Activated CD4-positive, alpha-beta T cell treated with anti-CD3 and anti-CD28 coated beads for 4 hours (primary cell): ENCODE measurements at places on chromosomes 13 and 19.

DNA sequence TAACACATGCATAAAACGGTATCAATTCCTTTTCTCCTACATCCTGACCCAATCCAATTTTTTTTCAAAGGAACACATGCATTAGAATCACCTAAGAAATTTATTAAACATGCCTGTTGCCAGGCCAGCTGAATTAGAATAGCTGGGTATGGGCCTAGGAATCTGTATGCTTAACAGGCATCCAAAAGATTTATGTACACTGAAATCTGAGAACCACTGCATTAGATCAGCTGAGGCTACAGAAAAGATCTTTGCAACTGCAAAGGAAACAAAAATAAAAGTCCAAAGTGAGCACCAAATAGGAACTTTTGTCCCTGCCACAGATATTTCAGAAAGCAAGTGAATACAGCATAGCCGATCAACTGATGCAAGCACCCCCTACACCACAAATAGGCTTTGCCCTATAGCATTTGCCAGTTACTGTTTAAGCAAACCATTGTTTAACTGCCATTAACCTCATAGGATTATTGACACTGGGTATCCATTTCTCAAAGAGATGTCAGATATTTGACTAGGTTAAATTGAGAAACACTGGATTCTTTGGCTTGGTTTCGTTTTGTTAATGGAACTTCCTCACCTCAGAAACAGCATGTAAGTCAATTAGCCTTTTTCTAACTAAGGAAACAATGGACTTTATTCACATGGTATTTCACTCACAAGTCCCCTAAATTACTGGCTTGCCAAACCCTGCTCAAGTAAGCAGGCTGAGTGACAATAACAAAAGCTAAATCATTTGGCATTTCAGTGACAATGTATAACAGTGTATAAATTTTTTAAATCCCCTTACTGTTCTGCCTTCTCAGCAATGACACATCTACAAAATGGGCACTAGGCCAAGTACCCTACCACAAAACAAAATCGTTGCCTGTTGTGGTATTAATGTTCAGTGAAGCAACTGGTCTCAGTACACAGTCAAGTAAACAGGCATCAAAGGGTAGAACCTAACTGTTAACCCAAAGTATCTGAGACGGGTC is 67.8 kb downstream of the SUCLA2 start:
- DNase-seq: no peak

DNA sequence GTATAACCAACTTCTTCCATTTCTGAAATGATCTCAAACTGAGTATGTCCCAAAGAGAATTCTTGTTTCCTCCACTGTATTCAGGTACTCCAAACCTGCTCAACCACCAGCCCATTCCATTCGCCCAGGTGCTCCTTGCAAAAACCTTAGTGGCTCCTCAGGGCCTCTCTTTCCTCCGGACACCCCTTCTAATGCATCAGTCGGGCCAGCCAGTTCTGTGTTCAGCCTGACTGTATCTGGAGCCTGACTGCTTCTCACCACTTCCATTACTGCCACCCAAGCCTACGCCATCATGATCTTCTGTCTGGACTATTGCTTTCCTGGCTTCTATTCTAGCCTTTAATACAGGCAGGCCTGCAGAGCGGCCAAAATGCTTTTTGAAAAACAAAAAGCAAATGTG is 1.5 kb downstream of the PHF11 start:
- no peak for DNase-seq

GRCh38 chr13:78978381-78978998 is 319.5 kb upstream of the OBI1 start:
- peak; percentile 9 for DNase-seq

- no peak for DNase-seq
Measured at GRCh38 chr13:113080901-113081521, 24.6 kb upstream of the F7 start.

DNA sequence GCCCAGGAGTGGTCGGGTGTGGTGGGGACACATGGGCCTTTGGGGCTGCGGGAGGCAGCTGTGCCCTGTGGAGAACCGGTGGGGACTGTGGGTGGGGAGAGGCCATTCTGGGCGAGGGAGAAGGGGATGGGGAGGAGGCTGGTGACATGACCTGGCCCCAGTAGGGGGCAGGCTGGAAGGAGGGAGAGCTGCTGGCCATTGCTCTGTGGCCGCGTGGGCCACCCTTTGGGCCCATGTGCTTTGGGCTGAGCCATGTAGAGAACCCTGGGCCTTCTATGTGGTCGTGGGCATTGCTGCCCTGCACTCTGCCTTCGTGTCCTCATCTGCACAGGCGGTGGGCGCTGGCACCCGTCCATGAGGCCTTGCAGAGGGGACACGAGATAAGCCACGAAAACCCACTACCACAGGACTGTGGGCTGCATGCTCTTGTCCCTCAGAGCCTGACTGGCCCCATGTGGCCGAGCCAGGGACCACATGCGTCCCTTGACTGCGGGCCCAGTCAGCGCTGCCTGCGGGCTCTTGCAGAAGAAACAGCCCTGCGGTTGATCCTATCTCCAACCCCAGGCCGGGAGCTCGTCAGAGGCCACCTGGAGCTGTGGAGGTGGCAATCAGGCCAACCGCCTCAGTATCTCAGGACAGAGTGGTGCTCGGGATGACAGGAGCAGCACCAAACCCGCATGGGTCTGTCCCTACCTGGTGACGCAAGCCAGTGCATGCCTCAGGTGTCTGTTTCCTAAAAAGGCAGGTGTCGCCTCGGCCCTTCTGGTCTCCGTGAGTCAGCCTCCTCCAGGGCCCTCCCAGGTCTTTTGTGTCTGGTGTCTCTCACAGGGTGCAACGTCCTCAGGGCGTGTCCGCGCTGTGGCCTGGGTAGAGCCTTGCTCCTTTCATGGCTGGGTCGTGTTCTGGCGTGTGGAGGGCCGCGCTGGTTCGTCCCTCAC is 14.3 kb downstream of the FZR1 start:
- DNase-seq: no peak

DNA sequence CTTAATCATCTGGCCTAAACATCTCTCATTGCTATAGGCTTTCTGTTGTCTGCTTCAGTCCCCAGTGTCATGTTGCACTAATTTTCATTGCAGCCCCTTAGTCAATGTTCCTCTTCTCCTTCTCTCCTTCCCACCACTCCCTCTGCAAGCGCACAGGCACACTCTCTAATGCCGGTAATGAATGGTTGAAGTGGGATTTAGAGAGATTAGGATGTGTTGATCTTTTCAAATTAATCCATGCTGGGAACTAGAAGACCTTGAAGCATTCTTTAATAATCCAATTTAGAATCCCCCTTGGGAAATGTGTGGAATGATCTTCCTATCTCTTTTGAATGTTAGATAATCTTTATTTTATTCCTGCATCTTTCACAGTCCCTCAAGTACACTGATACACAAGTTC is 33.2 kb upstream of the NDFIP2 start:
- no peak for DNase-seq

DNA sequence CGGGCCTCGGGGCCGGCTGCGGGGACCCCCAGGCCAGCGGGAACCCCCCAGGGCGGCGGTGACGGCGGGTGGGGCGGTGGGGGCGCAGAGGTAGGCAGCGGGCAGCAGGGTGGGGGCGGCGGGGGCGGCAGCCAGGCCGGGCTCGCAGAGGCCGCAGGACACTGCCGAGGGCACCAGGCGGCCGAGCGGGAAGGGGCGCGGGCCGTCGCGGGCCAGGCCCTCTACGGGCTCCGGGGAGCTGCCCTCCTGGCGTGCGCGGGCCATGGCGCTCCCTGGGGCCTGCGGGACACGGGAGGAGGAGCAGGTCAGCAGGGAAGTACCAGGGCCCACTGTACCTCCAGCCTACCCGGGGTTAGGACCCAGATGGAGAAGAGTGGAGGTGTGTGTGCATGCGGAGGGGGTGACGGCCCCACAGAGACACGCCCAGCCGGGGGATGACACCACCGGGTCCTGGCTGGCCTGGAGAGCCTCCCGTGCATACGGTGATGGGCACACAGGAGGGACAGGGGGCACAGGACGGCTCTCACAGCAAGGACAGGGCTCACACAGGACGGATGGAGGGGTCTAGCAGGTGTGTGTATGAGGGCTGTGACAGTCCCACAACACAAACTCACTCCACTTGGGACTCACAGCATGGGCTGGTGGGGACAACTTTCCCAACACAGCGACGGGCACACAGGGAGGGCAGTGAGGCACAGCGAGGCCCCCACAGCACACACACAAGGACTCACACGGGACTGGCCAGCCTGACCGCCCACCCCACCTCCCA is 2.6 kb downstream of the BBC3 start:
- peak; percentile 41 for DNase-seq

DNA sequence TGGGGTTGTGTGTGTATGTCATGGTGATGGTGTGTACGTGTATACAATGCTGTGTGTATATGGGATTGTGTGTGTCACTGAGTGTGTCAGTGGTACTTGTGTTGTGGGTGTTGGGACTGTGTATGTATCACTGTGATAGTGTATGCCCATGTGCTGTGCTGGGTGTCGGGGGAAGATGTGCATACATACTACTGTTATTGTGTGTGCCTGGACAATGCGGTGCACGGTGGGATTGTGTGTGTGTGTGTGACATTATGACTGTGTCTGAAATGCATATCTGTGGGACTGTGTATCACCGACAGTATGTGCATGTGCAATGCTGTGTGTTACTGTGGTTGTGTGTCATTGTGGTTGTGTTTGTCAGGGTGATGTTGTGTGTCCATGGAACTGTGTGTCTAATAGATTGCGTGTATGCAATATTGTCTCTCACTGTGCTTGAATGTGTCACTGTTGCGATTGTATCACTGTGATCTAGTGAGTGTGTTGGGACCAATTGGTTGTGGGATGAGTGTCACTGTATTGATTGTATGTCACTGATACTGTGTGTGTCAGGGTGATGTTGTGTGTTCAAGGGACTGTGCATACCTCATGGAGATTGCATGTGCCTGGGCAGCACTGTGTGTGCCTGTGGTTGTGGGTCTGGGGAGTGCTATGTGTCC is 11.0 kb upstream of the BBC3 start:
- DNase-seq: no peak

- peak; percentile 39 for DNase-seq
Measured at GRCh38 chr19:2962018-2962670, 15.2 kb upstream of the TLE6 start.

- DNase-seq: no peak
Measured at GRCh38 chr13:99071666-99072065, 93.8 kb upstream of the DOCK9 start.

DNA sequence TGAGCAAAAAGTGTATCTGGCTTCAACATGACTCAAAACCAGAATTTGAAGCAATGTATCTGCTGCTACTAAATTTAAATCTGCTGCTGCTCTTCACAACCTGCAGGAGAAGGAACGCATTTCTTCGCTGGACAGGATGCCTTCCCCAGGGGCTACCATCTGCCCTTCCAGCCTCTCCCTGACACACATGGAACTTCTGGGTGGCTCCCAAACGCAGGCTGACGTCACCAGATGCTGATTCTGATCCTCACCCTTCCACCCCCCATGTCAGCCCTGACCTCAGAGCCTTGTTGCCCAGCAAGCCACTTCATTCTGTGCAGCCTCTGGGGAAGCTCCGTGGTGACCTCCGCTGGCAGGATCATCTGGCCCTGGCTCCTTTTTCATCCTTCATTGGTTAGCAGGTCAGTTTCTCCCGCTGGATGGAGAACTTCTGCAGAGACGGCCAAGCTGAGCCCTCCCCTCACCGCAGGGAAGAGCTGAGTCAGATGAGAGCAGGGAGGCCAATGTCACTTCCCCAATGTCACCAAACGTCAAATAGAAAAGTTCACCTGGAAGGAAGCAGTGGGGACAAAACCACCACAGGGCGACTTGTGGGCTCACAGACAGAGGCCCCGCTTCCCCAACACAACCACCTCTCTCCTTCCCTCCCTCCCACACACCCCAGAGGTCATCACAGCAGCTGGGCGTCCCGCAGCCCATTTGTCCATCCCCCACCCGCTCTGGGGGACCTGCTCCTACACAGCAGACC is 14.0 kb upstream of the RAB20 start:
- no peak for DNase-seq

GRCh38 chr13:113399755-113400149 is 35.8 kb upstream of the GRTP1 start:
- no peak for DNase-seq

GRCh38 chr19:5558101-5558621 is 9.6 kb downstream of the TINCR start:
- DNase-seq: no peak

DNA sequence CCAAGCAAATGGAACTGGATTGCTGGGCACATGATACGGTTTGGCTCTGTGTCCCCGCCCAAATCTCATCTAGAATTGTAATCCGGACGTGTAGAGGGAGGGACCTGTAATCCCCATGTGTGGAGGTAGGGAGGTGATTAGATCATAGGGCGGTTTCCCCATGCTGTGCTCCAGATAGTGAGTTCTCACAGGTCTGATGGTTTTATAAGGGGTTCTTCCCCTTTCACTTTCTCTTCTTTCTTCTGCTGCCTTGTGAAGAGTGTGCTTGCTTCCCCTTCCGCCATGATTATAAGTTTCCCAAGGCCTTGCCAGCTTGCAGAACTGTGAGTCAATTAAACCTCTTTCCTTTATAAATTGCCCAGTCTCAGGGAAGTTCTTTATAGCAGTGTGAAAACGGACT is 32.6 kb upstream of the MTIF3 start:
- DNase-seq: no peak

- no peak for DNase-seq
Measured at GRCh38 chr13:59301174-59301567, 862.6 kb downstream of the DIAPH3 start.

- DNase-seq: no peak
Measured at GRCh38 chr19:9782338-9782737, 13.8 kb upstream of the ZNF846 start.

DNA sequence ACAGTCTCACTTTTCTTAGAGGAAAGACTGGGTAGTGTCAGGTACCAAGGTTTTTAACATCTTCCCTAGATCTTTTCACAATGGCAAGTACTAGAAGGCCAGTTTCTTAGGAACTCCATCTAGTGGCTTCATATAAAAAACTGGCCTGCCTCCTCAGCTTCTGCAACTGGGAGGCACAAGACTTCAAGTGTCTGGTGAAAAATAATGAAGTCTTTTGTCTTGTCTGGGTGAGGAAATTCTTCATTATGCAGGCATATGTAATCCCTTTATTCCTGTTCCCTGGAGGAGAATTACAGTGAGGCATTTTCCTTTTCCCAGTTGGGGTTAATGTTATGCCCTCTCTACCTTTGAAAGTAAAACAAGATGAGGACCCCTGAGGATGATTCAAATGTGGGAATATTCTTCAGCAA is 300.5 kb downstream of the NALCN start:
- DNase-seq: no peak

DNA sequence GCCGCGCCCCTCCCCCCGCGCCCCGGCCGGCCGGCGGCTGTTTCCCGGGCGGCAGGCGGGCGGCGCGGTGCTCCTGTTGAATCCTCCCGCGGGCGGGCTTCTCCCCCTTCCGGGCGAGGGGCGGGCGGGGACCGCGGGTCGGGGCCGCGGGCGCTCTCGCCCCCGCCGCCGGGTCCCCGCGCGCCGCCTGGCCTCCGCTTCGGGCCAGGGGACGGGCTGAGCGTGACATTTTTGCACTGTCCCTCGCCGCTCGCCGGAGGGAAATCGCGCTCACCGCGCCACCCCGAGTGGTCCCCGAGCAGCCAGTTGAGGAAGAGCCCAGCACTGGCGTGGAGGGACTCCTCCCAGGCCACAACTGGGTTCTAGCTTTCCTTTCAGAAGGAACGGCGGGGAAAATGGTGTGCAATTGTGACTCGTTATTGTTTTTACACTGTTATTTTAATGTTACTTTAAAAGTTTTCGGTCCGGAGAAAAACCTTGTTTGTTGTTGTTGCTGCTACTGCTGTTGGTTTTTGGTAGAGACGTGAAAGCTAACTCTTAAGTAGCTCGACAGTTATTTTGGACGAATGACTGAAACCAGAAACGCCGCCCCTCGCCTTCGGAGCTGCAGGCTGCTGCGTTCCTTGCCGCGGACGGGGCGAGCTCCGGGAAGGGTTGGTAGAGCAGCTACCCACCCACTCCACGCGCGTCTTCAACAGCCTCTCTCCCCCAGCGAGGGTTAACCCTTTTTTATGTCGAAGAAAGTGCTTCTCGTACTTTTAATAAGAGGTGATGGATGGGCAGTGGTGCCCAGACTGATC is 959 bp downstream of the PDS5B start:
- peak; percentile 60 for DNase-seq
